ENCODE measurements at places on chromosomes 16 and 17. TPM values are rescaled to one million over a fixed set of nuclear protein-coding genes. Genes with fewer than 3 reads are reported as not detected.

Gene KLHL11
- total RNA-seq, result 5.7 TPM

Gene PIK3R6
- total RNA-seq, result 0.82 TPM

Gene DDX52
- total RNA-seq, result 15.9 TPM

Gene TBC1D3E
- total RNA-seq, result not detected

Gene SULT1A2
- 3.8 TPM for total RNA-seq

Gene PIPOX
- total RNA-seq, result 0.45 TPM

Gene TBC1D28
- not detected for total RNA-seq

Gene CIBAR2
- total RNA-seq, result not detected

Gene MYADML2
- total RNA-seq, result 1.4 TPM

Gene CCDC47
- 99.5 TPM for total RNA-seq

Gene CBFA2T3
- 7.4 TPM for total RNA-seq

Gene HEXD
- total RNA-seq, result 13.6 TPM

Gene ARL5C
- total RNA-seq, result not detected

Gene CDRT15L2
- total RNA-seq, result not detected

Gene DNAH9
- total RNA-seq, result 0.37 TPM

Gene KRT16
- total RNA-seq, result not detected

Gene NPB
- 0.18 TPM for total RNA-seq

Gene RCVRN
- 0.48 TPM for total RNA-seq

Gene HS3ST4
- total RNA-seq, result not detected

Gene GPR139
- not detected for total RNA-seq

Gene LDHD
- total RNA-seq, result 35.6 TPM

Gene C17orf78
- total RNA-seq, result not detected

Gene GUCY2D
- total RNA-seq, result 0.85 TPM

Gene CARD14
- total RNA-seq, result not detected

Gene ABAT
- 16.8 TPM for total RNA-seq

Gene ITGAX
- total RNA-seq, result 1.6 TPM

Gene CES5A
- total RNA-seq, result 0.22 TPM

Gene TMC5
- total RNA-seq, result 0.81 TPM

Gene KRTAP2-1
- total RNA-seq, result not detected

Gene REXO5
- total RNA-seq, result 3.3 TPM

Gene HIGD1B
- total RNA-seq, result 1.6 TPM

Gene YPEL2
- 33.9 TPM for total RNA-seq

Gene PRAC1
- total RNA-seq, result not detected

Gene KRT24
- not detected for total RNA-seq

Gene CDC27
- total RNA-seq, result 82.7 TPM

Gene FBRS
- 37.7 TPM for total RNA-seq

Gene CCT6B
- 0.97 TPM for total RNA-seq

Gene MFSD6L
- total RNA-seq, result not detected
